ENCODE measurements at places on chromosomes 7 and 10.

DNA sequence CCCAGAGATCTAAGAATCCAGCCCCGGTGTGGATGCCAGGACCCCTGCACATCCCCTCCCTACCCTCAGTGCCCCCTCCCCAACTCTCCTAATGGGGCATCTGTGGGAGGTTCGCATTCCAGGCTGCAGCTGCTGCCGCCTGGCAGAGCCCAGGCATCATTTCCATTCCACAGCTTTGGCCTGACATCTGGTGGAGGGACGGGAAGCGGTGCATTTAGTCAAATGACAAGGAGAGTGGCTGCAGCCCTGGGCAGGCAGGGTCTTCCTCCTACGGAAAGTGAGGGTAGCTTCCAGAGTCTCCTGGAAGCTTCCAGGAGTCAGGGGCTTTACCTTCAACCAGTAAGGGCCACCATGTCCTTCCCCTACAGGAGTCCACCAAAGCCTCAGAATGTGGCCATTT, 30.8 kb downstream of the PRLHR start:
- no peak for DNase-seq

DNA sequence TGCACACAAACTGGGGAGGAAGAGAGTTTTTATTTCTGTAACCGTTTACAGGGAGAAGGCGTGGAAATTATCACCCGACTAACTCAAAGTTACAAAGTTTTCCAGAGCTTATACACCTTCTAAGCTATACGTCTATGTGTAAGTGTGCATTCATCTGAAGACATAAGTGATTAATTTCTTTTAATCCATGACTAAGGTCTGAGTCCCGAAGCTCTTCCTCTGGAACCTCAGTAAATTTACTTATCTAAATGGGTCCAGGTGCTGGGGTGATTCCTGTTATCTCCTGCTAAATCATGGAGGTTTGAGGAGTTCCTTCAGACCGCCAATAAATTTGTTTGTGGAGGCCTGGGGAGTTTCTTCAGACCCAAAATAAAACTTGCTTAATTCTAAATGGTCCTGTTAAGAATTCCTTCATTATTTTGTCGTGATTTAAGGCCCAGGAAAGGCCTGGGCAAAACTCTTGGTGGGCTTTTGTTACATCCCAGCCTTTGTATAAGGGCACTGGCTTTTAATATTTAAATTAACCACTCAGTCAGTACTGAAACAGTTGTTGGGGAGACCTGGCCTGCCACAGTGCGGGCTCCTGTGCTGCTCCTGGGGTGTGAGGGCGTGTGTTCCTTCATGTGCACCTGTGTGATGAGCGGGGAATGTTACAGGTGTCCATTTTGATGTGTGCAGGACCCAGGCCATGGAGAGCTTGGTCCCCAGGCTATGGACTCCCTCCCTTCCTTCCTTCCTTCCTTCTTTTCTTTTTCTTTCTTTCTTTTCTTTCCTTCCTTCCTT, 5.8 kb upstream of the METTL27 start:
- DNase-seq = no peak

DNA sequence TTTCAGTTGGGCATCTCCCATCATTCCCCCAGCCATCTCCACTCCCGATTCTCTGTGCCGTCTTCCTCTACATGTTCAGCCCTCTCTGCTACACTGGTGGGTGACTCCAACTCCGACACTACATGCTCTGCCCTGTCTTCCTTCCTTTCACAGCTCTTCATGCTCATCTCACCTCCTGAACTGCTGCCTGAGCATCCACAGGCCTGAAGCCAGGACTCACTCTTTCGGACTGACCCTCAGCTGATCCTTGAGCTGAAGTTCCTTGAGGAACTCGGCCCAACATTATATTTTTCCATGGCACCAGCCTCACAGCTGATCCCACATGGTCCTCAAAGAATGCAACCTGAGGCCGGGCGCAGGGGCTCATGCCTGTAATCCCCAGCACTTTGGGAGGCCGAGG, 538.4 kb downstream of the PTPRN2 start:
- no peak for DNase-seq

DNA sequence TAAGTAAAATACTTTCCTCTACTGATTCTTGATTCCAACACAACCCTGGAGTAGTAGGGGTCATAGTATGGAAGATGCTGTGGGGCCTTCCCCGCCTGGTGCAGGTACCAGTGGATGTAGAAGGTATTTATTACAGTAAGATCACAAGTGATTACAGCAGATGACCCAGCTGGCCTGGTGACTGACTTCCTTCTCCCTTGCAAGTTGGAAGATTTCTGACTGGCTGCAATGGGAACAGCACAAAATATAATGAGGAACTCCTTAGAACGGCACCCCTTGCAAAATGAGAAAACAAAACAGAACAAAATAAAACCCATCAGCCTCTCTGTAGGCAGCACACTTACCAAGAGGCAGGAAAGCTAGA, 61.7 kb upstream of the TARP start:
- DNase-seq = no peak

DNA sequence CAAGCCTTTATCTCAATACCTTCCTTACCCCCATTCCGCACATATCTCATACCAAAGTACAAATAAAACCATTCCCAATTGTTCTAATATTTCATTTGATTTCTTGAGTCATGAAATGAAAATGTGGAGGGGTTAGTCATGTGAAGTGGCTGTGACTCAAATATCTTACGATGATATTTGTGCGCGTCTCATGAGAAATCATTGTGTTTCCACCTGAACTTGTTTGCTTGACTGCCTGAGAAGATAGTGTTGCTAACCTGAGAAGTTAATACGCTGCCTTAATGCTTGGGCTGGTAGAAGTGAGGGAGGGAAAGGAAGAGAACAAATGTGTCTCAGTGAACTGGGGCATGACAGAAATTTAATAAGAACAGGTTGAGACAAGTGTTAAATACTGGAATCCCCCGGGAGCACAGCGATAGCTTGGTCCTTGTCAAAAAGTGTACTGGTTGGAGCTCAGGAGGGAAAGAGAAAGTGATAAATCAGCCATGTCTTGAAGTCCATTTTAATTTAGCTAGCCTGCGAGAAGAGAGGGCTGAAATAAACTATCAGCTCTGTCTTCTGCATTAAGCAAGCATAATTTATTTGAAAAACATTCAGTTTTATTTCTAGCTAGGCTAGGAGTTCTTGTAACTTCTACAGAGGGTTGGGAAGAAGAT, 7.2 kb upstream of the EPHA1 start:
- DNase-seq = no peak

DNA sequence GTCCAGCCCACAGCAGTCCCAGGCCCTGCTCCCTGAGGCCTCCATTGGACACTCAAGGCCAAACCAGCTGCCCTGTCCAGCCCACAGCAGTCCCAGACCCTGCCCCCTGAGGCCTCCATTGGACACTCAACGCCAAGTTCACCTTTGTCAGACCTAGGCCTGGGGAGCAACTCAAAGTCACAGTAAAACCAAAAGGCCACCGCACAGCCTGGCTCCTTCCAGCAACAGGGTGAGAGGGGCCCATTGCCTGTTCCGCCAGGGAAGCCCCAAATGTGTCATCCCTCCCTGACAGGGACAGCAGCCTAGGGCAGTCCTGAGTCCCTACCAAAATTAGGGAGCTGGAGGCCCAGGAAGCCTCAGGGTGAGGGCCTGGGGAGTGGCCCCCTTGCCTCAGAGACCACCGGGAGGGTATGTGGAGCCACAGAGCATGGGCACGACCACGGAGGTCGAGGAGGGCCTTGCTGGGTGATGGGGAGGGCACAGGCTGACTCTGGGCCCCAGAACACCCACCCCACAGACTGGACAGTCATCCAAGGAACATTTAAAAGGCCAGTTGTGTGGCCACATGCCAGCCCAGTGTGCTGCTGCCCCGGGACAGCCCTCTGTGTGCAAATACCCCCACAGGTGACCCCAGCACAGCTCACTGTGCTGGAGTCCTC, 66.5 kb upstream of the PPP2R2D start:
- DNase-seq = no peak

All from activated T-cell treated with anti-CD3 and anti-CD28 coated beads, Interleukin-2, amount 50 U/mL, for 72 hours (primary cell).